ENCODE measurements at places on chromosomes 6 and 20. TPM values are rescaled to one million over a fixed set of nuclear protein-coding genes. Genes with fewer than 3 reads are reported as not detected.

SPATS1 gene
- not detected for total RNA-seq

SIRPB2 gene
- total RNA-seq, result not detected

GRCh38 chr6:142378138-142378875, 76.5 kb downstream of the ADGRG6 start:
- no peak for DNase-seq

DNA sequence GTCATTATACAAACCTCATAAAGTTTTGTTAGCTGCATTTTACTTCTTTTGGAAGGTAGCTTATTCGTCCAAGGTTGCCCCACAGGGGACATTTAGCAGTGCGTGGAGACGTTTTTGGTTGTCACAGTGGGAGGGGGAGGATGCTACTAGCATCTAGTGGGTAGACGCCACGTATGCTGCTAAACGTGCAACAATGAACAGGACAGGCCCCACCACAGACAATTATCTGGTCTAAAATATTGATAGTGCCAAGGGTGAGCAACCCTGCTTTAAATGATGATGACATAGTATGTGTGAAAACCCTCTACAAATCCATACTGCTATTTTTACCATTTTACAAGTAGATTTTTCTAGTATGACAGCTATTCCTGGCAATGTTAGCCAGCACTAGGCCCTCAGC, 13.9 kb upstream of the GCNT2 start:
- DNase-seq, result no peak

GRCh38 chr6:1689141-1689540, 79.4 kb downstream of the FOXC1 start:
- DNase-seq, result no peak

Data from chondrocyte (in vitro differentiated cells).